ENCODE measurements at places on chromosomes 11 and 22. TPM values are rescaled to one million over a fixed set of nuclear protein-coding genes. Genes with fewer than 3 reads are reported as not detected.

The CDKN1C gene
- 22.0 TPM for total RNA-seq

The MMP8 gene
- 0.24 TPM for total RNA-seq

The FAM227A gene
- total RNA-seq, result 0.02 TPM

The DUSP8 gene
- total RNA-seq, result 4.2 TPM

The CDC42EP1 gene
- 7.1 TPM for total RNA-seq

The TMX2 gene
- total RNA-seq, result 29.1 TPM

The SMCO4 gene
- 9.2 TPM for total RNA-seq

The VPREB1 gene
- not detected for total RNA-seq

DNA sequence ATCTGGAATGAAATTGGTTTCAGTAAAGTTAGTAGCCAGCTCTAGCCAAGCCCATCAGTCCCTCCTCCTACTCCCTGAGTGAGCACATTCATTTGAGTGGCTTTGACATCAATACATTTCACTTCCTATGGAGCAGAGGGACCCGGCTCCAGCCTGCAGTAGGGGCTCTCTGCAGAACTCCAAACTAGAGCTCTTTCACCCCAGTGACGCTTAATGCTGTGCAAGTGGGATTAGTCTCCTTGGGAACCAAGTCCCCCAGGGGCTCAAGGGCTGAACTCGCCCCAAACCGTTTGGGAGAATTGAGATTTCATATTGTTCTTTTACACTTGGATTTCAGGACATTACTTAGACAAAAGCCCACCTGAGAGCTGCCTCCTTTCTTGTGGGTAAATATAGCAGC is 4.4 kb upstream of the FAM181B start:
- H3K4me1 ChIP-seq, result peaks cover 7% of the 10 kb centered on the region
- no peak overlapping the region for H3K4me3 ChIP-seq
- no peak for DNase-seq
- H3K36me3 ChIP-seq, result no peaks in the 10 kb centered on the region
- peaks cover 12% of the 10 kb centered on the region for H3K27me3 ChIP-seq

DNA sequence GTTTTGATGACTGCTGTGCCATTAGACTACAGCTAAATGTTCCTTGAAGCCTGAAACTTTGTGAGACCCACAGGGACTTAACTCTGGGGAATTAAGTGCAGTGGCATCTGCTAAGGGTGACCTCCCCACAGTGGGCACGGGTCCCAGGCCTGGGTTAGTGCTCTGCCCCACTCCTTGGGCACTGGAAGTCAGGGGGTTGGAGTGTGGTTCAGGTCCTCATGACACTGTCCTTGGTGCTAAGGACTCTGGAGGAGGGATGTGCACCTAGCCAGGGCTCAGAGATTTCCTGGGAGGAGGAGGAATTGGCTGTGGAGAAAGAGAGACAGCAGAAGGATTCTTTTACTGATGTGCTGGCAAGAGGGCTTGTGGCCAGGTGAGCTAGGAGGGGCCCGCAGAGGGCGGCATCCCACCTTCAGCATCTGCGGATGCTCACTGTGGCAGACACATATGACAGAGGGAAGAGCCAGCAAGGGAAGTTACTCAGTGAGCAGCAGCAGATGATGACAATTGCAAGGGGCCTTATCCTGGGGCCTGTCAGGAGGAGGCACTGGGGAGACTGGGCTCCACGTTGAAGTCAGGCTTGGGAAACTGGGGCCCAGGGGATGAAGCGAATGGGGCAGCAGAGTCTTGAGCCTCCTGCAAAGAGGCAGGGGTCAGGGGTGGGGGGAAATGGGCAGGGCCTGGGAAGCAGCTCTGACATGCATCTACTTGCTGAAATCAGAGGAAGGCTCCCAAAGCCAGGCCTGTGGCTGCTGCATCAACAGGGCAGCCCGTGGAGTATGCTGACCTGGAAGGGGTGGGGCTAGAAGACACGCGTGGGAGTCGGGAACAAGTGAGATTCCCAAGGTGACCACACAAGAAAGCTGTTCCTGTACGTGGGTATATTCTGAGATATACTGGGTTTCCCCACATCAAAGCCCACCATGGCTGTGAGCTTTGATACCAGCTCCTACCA is 144.0 kb downstream of the MPPED1 start:
- no peak overlapping the region for H3K4me3 ChIP-seq
- H3K27me3 ChIP-seq, result no peaks in the 10 kb centered on the region
- no peaks in the 10 kb centered on the region for H3K4me1 ChIP-seq
- no peaks in the 10 kb centered on the region for H3K36me3 ChIP-seq
- H3K27ac ChIP-seq, result no peak overlapping the region
- DNase-seq, result no peak

GRCh38 chr11:128302425-128303186 is 284.8 kb downstream of the ETS1 start:
- no peaks in the 10 kb centered on the region for H3K27me3 ChIP-seq
- H3K4me1 ChIP-seq, result peaks cover 16% of the 10 kb centered on the region
- H3K4me3 ChIP-seq, result no peak overlapping the region
- no peak for DNase-seq
- H3K27ac ChIP-seq, result no peak overlapping the region

GRCh38 chr22:30015846-30016245 is 64.4 kb upstream of the HORMAD2 start:
- H3K27me3 ChIP-seq, result no peaks in the 10 kb centered on the region
- H3K36me3 ChIP-seq, result peaks cover 87% of the 10 kb centered on the region
- H3K4me3 ChIP-seq, result no peak overlapping the region
- no peak for DNase-seq
- no peaks in the 10 kb centered on the region for H3K4me1 ChIP-seq

GRCh38 chr11:99240192-99241030 is 219.7 kb downstream of the CNTN5 start:
- no peaks in the 10 kb centered on the region for H3K36me3 ChIP-seq
- no peaks in the 10 kb centered on the region for H3K27me3 ChIP-seq
- no peak for DNase-seq
- H3K27ac ChIP-seq, result no peak overlapping the region
- H3K4me3 ChIP-seq, result no peak overlapping the region

- H3K36me3 ChIP-seq, result no peaks in the 10 kb centered on the region
- DNase-seq, result no peak
- no peak overlapping the region for H3K27ac ChIP-seq
Observed at GRCh38 chr11:45407226-45407625, 121.1 kb upstream of the SYT13 start.

- H3K4me1 ChIP-seq, result peaks cover 8% of the 10 kb centered on the region
- no peaks in the 10 kb centered on the region for H3K27me3 ChIP-seq
- peak overlapping the region; percentile 57 for H3K27ac ChIP-seq
- no peak overlapping the region for H3K4me3 ChIP-seq
Observed at GRCh38 chr11:12048936-12049790, 40.7 kb upstream of the DKK3 start.

DNA sequence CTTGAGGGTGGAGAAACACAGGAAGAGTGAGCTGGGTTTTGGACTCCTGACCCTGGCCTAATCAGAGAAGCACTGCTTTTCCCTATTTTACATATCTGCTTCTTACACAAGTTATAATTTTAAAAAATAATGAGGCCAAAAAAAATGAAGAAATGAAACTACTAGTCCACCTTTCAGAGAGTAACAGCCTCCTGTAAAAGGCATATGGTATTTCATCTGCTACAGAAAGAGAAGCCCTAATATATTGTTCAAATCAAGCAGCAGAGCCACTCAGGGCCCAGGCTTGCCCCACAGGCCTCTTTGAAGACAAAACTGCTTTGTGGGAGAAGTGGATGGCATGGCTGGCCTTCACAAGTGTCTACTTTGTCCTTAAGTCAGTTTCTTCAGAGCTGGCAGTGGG is 10.0 kb downstream of the DIXDC1 start:
- no peak for DNase-seq
- peaks cover 10% of the 10 kb centered on the region for H3K4me1 ChIP-seq
- no peaks in the 10 kb centered on the region for H3K27me3 ChIP-seq
- no peak overlapping the region for H3K4me3 ChIP-seq
- no peak overlapping the region for H3K27ac ChIP-seq

- peak overlapping the region; percentile 98 for H3K27ac ChIP-seq
- H3K4me1 ChIP-seq, result peaks cover 43% of the 10 kb centered on the region
- no peaks in the 10 kb centered on the region for H3K36me3 ChIP-seq
- no peaks in the 10 kb centered on the region for H3K27me3 ChIP-seq
Observed at GRCh38 chr22:38504731-38505540, 1.2 kb downstream of the DDX17 start.

DNA sequence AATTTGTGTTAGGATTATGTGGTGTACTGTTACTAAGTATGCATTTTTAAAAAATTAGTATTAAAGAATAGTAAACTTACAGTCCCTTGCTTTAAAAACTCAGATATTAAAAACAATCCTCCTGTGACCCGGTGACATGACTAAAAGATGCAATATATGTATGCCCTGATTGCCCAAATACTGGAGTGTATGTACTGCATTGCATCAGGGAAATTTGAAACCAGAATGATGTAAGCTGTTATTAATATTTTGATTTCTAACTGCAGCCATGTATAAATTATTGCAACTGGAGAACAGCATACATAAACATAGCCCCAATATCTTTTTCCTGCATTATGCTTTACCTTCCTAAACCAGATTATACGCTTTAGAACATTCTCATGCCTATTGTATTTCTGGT is 3.7 kb upstream of the HSPA8 start:
- no peaks in the 10 kb centered on the region for H3K36me3 ChIP-seq
- no peak overlapping the region for H3K4me3 ChIP-seq
- peak overlapping the region; percentile 98 for H3K27ac ChIP-seq
- H3K4me1 ChIP-seq, result peaks cover 48% of the 10 kb centered on the region

DNA sequence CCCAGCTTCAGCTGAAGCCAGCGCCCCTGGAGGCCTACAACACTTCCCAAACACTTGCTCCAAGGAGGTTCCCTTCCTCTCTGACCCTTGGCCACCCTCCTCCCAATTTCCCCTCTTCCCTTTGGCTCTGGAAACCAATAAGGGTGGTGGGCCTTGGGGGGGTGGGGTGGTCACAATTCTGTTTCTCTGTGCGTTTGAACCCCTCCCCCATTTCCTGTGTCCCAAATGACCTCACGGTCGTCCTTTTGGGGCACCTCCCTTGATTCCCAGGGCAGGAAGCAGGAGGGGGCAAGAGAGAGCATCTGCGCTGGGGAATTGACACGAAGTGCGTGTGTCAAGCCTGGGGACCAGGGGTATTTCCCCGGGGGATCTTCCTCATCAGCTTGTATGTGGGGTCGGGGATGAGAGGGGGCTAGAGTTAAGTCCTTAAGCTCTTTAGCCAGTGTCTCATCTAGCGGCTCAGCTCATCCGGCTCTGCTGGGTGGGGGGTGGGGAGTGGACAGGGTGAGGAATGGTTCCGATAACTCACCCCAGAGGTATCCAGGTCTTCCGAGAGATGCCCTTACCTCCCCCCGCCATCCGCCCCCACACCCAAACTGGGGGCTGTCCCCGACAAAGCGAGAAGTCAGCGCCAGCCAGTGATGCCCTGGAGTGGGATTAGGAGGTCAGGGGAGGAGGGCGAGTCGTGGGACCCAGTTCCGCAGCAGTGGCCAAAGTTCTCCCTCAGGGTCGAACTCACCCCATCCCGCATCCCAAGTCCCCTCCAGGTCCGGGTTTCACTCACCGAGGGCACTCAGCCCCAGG is 587 bp downstream of the ESAM start:
- peaks cover 14% of the 10 kb centered on the region for H3K4me1 ChIP-seq
- DNase-seq, result no peak
- H3K27ac ChIP-seq, result peak overlapping the region; percentile 54
- H3K27me3 ChIP-seq, result peaks cover 46% of the 10 kb centered on the region
- H3K4me3 ChIP-seq, result peak overlapping the region; percentile 47
- no peaks in the 10 kb centered on the region for H3K36me3 ChIP-seq

- H3K36me3 ChIP-seq, result no peaks in the 10 kb centered on the region
- no peak for DNase-seq
- H3K27me3 ChIP-seq, result peaks cover 13% of the 10 kb centered on the region
- no peak overlapping the region for H3K27ac ChIP-seq
Observed at GRCh38 chr22:38830026-38830844, 13.6 kb downstream of the NPTXR start.

DNA sequence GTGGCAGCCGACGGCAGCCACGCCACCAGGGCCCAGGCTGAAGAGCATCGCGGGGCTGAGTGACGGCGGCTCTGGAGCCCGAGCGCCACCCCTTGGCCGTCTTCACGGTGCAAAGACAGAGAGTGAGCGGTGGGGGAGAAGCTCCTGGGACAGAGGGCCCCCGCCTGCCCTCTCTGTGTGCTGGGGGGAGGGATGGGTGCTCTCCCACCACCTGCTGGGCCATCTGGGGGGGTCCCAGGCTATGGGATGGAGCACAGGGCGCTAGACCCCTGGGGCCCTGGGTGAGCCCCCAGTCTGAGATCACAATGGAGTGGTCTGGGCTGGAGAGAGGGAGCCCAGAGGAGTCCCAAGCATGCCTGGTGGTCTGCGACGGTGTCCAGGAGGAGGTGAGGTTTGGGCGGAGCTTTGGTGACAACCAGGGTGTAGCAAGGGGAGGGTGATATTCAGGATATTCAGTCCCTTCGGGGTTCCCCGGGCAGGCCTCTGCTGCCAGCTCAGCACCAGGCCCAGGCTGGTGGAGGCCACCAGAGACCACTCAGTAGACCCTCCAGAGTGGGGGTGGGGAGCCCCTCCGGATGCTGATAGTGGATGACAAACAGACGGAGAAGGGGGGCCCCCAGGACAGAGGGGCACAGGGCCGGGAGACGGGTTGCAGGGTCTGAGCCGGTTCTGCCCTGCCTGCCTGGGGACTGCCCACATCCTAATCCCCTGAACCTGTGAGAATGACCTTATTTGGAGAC is 78.1 kb upstream of the PRR5 start:
- DNase-seq, result no peak
- H3K27ac ChIP-seq, result no peak overlapping the region
- H3K36me3 ChIP-seq, result no peaks in the 10 kb centered on the region
- peaks cover 18% of the 10 kb centered on the region for H3K27me3 ChIP-seq
- H3K4me3 ChIP-seq, result no peak overlapping the region

DNA sequence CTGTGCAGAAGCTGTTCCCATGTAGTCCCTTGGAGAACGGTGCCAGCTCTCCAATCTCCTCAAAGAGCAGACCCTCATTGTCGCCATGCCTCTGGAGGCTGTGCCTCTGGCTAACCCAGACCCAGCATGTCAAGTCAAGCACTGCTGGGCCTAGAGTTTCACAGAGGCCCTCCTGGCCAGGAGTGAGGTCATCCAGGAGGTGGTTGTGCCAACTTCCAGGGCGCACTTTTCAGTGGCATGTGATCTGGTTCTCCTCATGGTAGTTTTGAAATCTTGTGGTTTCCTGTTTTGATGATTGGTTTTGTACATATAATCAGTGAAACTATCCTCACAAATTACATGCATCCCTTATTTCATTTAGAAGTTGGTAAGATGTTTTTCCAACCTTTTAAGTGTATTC is 78.9 kb downstream of the PPFIBP2 start:
- H3K27ac ChIP-seq, result peak overlapping the region; percentile 82
- H3K36me3 ChIP-seq, result peaks cover 5% of the 10 kb centered on the region
- no peaks in the 10 kb centered on the region for H3K27me3 ChIP-seq
- peak; percentile 87 for DNase-seq
- peaks cover 77% of the 10 kb centered on the region for H3K4me1 ChIP-seq
- no peak overlapping the region for H3K4me3 ChIP-seq

DNA sequence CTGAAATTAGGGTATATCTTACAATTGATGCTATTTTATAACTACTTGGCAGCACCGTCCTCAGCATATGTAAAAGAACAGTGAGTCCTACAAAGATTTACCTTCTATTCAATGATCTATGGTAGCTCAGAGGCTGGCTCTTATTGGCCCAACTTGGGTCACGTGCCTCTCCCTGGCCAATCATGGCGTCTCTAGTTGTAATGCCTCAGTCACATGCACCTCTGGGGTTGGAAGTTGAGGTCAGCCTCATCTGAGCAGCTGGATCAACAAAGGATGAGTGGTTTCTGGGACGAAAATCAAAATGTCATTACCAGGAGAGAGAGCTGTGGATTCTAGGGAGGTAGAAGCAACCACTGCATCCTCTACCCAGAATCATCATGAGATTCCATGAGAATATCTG is 22.9 kb upstream of the ASPHD2 start:
- no peak for DNase-seq
- no peaks in the 10 kb centered on the region for H3K27me3 ChIP-seq
- no peak overlapping the region for H3K4me3 ChIP-seq
- H3K36me3 ChIP-seq, result no peaks in the 10 kb centered on the region
- no peaks in the 10 kb centered on the region for H3K4me1 ChIP-seq

- peak overlapping the region; percentile 97 for H3K27ac ChIP-seq
- no peaks in the 10 kb centered on the region for H3K36me3 ChIP-seq
- DNase-seq, result no peak
Observed at GRCh38 chr11:61162092-61162941, 1.1 kb upstream of the VPS37C start.
